ENCODE measurements at places on chromosomes 16 and 17.
A peak's percentile ranks its signal among the peaks of the same experiment; 100 is the strongest.

GRCh38 chr16:80150978-80151721 is 389.6 kb upstream of the DYNLRB2 start:
- DNase-seq = no peak

DNA sequence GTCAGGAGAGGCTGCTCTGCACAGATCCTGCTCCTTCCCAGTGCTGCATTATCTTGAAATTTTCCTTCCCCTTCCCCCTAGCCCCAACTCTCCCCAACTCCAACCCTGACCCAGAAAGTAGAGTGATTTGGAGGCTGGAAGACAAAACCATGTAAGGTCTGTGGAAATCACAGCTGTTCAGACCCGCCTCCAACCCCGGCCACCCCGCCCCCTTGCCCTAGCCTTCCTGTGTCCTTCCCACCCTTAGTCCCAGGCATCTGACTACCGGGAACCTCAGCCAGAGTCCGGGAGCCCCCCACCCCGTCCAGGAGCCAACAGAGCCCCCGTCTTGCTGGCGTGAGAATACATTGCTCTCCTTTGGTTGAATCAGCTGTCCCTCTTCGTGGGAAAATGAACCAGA is at the start of gene AOC3:
Gene AOC3 (plus strand): TSS at position 246 of the 400 bp plus-strand sequence. CDS start 145 bp downstream, at position 391.
- DNase-seq = peak; percentile 15

- DNase-seq = no peak
Observed at GRCh38 chr17:38404174-38404943, 23.9 kb upstream of the ARHGAP23 start.

DNA sequence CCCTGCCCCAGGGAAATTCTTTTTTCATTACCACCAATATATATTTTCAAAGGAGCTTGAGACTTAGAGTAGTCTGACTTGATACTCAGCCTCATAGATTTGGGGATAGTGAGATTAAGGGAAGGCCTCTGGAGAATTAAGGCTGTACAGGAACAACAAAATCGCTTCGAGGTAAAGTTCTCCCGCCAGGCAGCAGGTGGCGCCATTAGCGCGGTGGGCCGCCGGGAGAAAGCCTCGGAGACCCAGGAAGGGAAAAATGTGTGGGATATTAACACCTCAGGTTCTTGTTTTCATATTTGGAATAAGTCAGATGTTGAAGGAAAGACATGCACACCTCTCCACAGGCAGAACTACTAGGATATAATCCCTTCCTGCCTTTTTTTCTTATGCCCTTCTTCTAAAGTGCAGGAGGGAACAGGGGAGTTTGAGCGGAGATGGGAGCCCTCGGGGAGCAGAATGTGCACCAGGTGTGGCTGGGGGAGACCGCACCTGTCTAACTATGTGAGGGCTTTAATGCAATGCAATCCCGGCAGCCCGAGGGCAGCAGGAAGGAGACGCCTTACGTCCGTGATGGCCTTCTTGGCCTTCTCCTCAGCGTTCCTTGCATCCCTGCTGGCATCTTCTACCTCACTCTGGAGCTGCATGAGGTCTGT is 25.9 kb downstream of the MYH3 start:
- DNase-seq = peak; percentile 43

DNA sequence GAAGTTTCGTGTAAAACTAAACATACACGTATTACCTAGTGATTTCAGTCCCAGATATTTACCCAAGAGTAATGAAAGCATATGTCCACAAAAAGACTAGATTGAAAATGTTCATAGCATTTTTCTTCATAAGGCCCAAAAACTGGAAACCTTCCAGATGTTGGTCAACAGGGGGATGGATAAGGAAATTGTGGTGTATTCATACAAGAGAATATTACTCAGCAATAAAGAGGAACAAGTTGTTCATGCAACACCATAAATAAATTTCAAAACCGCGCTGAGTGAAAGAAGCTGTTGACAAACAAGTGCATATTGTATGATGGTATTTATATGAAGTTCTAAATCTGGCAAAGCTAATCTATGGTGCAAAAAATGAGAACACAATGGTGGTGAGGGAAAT is 54.1 kb upstream of the NFAT5 start:
- DNase-seq = no peak

DNA sequence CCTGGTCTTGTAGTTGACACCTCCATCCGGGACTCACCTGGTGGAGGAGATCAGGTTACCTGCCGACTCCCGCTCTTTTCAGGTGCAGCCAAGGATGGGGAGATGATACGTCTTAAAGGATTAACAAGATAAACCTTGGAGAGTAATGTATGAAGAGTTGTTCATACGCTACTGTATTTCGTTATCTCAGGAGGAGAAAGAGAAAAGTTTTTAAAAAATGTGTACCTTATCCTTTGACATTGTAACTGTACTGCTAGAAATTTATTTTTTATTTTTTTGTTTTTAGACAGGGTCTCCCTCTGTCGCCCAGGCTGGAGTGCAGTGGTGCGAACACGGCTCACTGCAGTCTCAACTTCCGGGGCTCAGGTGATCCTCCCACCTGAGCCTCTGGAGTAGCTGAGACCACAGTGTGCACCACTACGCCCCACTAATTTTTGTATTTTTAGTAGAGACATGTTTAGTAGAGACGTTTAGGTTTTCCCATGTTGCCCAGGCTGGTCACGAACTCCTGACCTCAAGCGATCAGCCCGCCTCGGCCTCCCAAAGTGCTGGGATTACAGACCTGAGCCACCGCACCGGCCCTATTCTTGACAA is 764 bp upstream of the SMURF2 start:
- DNase-seq = no peak

GRCh38 chr17:27980043-27980442 is 62.4 kb upstream of the NLK start:
- peak; percentile 93 for DNase-seq

DNA sequence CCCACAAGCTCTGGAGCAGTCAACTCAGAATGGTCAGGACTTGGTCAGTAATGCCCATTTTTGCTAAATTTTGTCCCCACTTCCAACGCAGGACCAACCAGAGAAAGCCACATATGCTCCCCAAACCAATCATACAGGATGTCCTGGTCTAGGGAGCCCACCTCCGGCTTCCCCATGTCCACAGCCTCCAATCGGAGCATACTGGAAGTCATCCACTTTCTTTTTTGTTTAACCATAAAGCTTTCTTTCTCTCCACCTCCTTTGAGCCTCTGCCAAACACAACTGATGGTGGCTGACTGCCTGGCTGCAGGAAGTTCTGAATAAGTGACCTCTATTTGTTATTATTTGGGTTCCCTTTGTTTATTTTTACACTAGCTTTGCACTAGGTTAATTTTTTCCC is 549.1 kb downstream of the WWOX start:
- DNase-seq = peak; percentile 48

- peak; percentile 59 for DNase-seq
Observed at GRCh38 chr16:67177743-67178699, 5.7 kb downstream of the MATCAP1 start.

GRCh38 chr17:51709694-51710633 is 448.6 kb downstream of the CA10 start:
- no peak for DNase-seq

GRCh38 chr16:56355786-56356275 is 69.5 kb downstream of the AMFR start:
- no peak for DNase-seq

GRCh38 chr16:66491716-66492064 is 58.2 kb downstream of the TK2 start:
- no peak for DNase-seq

- DNase-seq = no peak
Observed at GRCh38 chr16:6146874-6147425, 1049.4 kb upstream of the EEF2KMT start.

DNA sequence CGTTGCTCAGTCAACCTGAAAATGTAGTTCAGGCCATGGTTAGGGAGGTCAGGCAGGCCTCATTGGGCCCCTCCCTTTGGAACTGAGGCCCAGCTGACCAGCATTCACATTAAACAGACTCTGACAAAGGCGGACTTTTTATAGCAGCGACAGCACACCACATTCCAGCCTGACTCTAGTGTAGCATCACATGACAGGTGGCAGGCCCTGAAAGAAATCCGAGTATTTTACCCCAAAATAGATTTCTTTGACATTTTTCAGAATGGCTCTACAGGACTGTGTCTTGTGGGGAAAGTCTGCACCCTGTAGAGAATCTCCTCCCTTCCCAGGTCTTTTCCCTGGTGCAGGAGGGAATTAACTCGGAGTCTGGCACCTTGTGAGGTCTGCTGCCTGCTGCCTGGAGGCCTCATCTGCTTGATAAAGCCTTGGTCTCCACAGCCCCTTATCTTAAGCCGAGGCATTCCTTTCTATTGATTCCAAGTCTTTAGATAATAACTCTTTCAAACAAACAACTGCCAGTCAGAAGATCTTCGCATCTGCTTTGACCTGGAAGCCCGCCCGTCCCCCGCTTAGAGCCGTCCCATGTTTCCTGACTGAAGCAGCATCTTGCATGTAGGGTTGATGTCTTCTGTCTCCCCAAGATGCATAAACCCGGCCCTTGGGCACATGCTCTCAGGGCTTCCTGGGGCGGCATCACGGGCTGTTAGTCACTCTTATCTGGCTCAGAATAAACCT is 44.0 kb upstream of the CAPN15 start:
- peak; percentile 19 for DNase-seq

- DNase-seq = no peak
Observed at GRCh38 chr16:14037960-14038359, 33.2 kb upstream of the MRTFB start.

DNA sequence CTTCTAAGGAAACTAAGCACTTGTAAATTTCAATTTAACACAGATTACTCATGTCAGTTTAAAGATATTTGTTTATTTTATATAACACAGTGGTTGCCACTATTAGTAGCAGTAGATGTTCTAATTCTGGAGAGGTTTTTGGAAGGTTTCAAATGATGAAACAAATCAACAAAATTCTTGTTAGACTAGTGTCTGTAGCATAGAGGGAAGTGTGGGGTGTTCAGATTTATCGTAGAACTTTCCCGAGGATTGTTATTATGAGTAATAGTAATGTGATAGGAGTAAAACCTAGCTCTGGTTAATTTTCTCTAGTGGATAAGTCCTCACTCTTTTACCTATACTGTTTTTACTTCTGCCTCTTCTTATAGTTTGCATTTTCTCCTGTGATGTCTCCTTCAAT is 6.3 kb downstream of the GAN start:
- no peak for DNase-seq

DNA sequence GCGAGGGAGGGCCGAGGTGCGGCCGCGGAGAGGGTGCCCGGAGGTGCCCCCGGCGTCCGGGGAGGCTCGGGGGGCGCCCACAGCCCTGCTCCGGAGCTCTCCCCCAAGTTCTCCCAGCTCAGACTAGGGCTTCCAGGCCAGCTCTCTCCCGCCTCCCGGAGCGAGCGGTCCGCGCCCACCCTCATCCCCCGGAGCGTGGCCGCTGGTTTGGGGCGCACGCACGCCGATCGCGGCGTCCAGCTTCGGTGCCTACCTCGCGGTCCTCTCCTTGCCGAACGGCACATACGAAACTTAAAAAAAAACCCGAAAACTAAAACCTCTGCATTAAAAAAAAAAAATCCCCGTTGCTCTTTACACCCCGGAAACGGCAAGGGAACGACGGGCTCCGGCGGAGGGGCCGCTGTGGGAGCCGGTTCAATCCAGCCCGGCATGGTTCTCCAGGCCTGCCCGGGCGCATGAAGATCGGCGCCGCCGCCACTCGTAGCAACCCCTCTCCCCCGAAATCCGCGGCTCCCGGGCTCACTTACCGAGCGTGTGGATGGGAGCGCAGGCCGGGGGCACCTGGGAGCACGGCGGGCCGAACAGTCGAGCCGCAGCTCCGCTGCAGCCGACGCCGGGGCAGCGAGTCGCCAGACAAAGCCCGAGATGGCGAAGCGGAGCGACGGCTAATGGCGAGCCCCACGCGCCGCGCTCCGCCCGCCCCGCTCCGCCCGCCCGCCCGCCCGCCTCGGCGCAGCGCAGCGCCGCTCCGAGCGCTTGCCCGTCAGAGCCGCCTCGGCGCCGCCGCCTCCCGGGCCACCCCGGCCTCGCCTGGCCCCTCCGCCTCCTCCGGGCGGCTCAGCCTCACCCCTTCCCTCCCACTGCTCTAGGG is 973 bp upstream of the UBTF start:
- DNase-seq = peak; percentile 59

DNA sequence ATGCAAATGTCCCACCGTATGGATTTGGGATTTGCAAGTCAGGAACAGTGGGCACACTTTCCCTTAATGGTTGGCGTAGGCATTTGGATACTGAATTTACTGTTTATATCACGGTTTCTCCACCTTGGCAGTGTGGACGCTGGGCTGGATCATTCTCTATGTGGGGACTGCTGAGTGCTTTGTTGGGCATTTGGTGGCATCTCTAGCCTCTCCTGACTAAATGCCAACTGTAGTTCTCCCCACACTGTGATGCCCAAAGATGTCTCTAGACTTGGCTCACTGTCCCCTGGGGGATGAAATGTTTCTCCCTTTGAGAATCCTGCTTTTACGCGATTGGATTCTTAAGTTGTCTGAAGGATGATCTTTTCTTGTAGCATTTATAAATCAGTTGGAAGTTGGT is 49.0 kb downstream of the RBFOX1 start:
- no peak for DNase-seq

GRCh38 chr16:11079652-11080187 is 135.4 kb downstream of the CLEC16A start:
- DNase-seq = peak; percentile 77

- DNase-seq = no peak
Observed at GRCh38 chr17:1577583-1578013, 15.0 kb upstream of the PITPNA start.

GRCh38 chr16:11061629-11062270 is 117.4 kb downstream of the CLEC16A start:
- no peak for DNase-seq

DNA sequence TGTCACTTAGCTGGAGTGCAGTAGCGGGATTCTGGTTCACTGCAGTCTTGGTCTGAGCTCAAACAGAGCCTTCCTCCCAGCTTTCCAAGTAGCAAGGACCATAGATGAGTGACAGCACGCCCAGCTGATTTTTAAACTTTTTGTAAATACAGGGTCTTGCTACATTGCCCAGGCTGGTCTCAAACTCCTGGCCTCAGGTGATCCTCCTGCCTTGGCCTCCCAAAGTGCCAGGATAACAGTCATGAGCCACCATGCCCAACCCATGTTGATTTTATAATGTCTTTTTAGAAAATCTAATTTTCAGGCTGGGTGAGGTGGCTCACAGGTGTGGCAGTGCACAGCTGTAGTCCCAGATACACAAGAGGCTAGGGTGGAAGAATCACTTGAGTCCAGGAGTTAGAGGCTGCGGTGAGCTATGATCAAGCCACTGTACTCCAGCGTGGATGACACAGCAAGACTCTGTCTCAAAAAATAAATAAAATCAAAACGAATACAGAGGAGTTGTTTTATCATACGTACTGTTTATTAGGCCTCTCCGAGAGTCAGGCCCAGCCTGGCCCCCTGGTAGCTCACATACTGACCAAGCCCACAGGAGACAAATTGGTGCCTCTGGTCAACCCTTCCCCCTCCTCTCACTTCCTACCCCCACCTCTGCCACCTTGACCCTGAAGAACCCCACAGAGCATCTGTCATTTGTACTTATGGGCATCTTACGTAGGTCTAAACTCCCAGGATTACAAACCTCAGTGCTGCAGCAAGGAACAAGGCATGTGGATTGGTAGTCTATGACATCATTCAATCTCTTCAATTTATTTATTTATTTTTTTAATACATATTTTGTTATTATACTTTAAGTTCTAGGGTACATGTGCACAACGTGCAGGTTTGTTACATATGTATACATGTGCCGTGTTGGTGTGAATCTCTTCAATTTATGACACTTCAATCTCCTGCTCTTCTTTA is 13.6 kb downstream of the C16orf86 start:
- no peak for DNase-seq

All from cardiac fibroblast (primary cell).